WERI-Rb-1 (cell line): ENCODE measurements at places on chromosomes 6 and 20.

DNA sequence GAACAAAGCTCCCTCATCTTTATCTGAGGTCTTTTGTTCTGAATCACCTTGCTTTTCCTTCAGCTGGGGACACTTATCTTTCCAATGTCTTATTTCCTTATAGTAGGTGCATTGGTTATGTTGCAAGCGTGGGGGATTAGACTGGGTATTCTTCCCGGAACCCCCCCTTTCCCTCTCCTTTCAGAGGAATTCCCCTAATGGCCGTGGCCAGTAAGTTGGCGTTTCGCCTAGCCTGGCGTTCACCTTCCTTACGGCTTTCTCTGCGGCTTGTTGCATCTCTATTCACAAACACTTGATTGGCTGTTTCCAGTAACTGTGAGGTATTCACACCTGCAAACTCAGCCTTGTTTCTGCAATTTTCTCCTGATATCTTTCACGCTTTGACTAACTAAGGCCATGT, 32.8 kb upstream of the FABP7 start:
- no peak for DNase-seq

GRCh38 chr6:282177-282866, 10.0 kb upstream of the DUSP22 start:
- no peak for DNase-seq

GRCh38 chr6:136880748-136881460, 41.2 kb upstream of the SLC35D3 start:
- DNase-seq: no peak

GRCh38 chr20:24657196-24657595, 187.8 kb downstream of the SYNDIG1 start:
- no peak for DNase-seq

- DNase-seq: no peak
These were observed 4.4 kb downstream of the CD83 start for GRCh38 chr6:14121936-14122344.

GRCh38 chr6:136171231-136171630, 78.9 kb downstream of the MTFR2 start:
- no peak for DNase-seq
